ENCODE measurements at places on chromosomes 7 and 10. TPM values are rescaled to one million over a fixed set of nuclear protein-coding genes. Genes with fewer than 3 reads are reported as not detected.

GRCh38 chr10:5547931-5548660 lies 23.3 kb downstream of the CALML3 start:
- H3K36me3 ChIP-seq = no peaks in the 10 kb centered on the region
- H3K4me1 ChIP-seq = peaks cover 21% of the 10 kb centered on the region
- H3K27ac ChIP-seq = no peak overlapping the region
- no peak overlapping the region for H3K4me3 ChIP-seq
- DNase-seq = no peak

DNA sequence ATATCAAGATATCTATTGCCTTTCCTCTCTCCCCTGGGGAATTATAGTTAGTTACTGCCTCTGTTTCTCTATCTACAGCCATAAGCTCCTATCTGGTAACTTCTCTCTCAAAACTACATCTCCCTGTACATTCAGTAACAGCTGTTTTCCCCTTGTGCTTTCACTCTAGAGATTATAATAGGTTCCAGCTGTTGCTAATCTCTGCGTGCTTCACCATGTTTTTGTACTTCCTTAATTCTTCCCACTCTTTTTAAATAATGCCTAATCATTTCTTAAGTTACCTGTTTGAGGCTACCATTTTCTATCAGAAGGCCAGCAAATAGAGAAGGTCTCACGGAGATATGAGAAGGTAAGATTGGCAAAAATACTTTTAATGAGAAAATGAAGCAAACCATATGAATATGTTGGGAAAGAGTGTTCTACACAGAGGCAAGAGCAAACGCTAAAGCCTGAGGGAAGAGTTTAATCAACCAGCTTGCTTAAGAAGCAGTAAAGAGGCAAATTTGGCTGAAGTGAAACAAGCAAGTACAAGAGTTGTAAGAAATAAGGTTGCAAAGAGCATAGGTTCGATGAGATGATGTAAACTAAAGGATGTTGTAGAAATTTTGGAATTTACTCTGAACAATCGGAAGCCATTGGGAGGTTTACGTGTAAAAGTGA lies 101.9 kb upstream of the HGF start:
- H3K4me3 ChIP-seq = no peak overlapping the region
- no peaks in the 10 kb centered on the region for H3K27me3 ChIP-seq
- no peak overlapping the region for H3K27ac ChIP-seq

DNA sequence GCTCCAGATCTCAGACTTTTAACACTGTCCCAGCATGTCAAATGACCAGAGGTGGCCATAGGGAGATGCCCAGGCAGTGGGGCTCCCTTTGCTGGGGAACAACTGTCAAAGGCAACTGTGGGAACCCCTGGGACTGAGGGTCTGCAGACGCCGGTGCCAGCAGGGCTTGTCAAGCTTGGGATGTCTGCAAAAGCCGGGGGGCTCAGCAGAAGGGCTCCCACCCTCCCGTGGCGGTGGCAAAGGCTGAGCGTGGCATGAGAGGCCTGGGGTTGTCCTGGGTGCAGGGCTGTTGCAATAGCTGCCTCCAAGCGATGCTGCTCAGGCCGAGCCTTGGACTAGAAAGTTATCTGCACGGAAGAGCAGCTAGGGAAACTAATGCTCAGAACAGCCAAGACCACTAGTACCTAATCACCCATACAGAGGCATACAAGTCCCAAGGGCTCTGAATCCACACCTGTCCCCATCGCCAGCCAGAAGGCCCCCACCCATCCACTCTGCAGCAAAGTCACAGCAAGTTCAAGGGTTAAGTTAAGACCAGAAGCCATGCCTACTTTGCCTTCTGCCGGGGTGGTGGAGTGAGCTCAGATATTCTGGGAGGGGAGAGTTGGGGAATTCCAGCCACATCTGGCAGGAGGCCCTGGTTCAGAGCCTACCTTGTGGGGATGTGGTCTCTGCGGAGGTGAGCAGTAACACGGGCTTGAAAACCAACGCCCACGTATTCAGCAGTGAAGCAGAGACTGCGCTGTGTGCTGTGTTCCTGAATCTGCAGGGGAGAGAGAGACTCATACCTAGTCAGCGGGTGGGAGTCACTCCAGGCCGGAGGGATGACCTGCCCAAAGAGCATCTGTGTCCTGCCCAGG lies 4.6 kb downstream of the SH2B2 start:
- H3K27ac ChIP-seq = peak overlapping the region; percentile 60
- peaks cover 12% of the 10 kb centered on the region for H3K4me1 ChIP-seq
- H3K36me3 ChIP-seq = no peaks in the 10 kb centered on the region
- DNase-seq = peak; percentile 75
- H3K4me3 ChIP-seq = peak overlapping the region; percentile 13
- peaks cover 9% of the 10 kb centered on the region for H3K27me3 ChIP-seq

DNA sequence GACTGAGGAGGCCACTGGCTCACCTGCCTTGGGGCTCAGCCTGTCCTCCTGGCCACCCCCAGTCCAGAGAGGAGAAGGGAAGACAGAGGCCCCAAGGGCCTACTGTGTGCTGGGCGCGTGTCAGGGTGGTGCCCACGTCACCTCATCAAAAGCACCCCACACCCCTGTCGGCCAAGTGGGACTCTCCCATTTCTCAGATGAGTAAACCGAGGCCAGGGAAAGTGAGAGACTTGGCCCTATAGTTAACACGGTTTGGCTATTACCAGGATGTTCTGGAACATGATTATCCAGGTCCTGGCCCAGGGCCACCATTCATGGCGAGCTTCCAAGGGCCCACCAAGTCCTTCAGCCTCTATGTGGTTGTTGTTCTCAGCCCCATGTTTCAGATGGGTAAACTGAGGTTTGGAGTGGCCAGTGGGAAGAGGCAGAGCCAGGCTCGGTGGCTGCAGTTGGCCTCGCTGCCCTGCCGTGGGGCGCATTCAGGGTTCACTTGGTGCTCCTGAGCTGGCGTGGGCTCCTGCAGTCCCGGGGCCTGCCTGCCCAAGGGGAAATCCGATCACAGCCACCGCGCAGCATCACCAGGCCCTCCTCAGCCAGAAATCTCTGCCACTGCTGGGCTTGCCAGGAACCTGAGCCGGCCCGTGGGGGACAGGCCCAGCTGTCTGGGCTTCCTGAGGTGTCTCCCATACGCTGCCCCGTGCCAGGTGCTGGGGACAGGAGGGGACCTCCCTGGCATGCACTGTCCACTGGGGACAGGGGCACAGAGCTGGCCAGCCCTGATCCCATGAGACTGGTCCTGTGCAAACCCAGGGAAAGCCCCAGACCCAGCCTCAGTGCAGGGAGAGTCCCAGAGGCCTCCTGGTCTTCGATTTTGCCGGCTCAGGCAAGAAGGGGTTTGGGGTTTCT lies 117.7 kb upstream of the TNRC18 start:
- H3K4me3 ChIP-seq = no peak overlapping the region
- H3K27ac ChIP-seq = no peak overlapping the region
- H3K4me1 ChIP-seq = peaks cover 10% of the 10 kb centered on the region
- H3K27me3 ChIP-seq = peaks cover 5% of the 10 kb centered on the region
- no peak for DNase-seq

DNA sequence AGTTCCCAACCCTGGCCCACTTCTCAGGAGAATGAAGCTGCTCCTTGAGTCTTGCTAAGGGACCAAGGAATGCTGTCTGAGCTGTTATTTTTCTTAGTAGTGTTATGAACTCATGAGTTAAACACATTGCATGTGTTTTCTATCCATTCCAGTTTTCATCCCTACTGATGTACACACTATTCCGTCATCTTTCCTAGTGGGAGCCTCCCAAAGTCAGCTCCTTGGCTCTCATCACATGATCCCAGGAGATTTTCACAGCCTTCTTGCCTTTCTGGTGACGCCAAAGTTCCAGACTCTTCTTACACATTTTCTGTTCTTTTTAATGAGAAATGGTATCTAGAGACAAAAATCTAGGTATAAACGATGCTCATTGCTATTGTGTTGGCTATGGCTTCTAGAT lies 8.4 kb upstream of the C10orf71 start:
- H3K4me3 ChIP-seq = no peak overlapping the region
- no peaks in the 10 kb centered on the region for H3K36me3 ChIP-seq
- no peak overlapping the region for H3K27ac ChIP-seq
- no peaks in the 10 kb centered on the region for H3K4me1 ChIP-seq

- H3K27me3 ChIP-seq = no peaks in the 10 kb centered on the region
- no peak overlapping the region for H3K27ac ChIP-seq
- no peak for DNase-seq
- H3K36me3 ChIP-seq = peaks cover 72% of the 10 kb centered on the region
These were observed 34.4 kb downstream of the PITRM1 start for GRCh38 chr10:3137958-3138726.

CHST15 gene
- total RNA-seq = 0.16 TPM

MBL2 gene
- not detected for total RNA-seq

Data from activated CD4-positive, alpha-beta T cell treated with anti-CD3 and anti-CD28 coated beads, Interleukin-2, amount 10 ng/mL, durations not matched to agents 24 days and 14 days (primary cell).